Stimulated activated CD8-positive, alpha-beta memory T cell treated with anti-CD3 and anti-CD28 coated beads, Interleukin-4, amount 100 ng/mL, for 4 hours (primary cell): ENCODE measurements at places on chromosomes 13 and 19.
A peak's percentile ranks its signal among the peaks of the same experiment; 100 is the strongest.

DNA sequence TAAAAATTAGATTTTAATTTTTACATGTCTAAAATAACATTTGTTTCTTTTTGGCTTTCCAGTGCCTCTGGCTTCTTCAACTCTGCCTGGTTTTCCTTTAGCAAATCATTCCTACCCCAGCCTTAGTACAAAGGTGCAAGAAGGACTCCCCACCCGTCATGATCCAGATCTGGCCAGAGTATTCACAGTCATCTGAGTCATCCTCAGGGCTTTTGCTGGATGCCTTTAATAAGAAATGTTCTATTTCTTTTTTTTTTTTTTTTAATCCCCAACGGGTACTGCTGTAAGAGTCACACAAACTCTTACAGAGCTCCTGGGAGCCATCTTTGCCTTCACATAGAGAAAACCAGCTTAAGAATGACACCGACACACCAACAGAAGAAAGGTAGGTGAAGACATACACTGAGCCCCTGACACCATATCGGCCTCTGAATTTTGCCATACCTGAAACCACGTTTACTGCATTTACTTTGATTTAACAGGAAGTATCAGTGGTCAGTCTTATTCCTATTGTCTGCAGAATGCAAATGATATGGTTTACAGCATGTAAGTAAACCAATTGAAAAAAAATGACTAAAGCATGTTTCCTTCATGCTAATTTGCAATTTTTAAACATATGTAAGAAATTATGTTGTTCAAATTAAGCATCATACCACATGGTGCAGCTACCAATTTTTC is 184.4 kb downstream of the NALCN start:
- DNase-seq: no peak

- DNase-seq: no peak
Observed at GRCh38 chr19:15249972-15250639, 17.9 kb upstream of the EPHX3 start.

GRCh38 chr13:101522607-101523006 is 70.1 kb downstream of the ITGBL1 start:
- DNase-seq: no peak

DNA sequence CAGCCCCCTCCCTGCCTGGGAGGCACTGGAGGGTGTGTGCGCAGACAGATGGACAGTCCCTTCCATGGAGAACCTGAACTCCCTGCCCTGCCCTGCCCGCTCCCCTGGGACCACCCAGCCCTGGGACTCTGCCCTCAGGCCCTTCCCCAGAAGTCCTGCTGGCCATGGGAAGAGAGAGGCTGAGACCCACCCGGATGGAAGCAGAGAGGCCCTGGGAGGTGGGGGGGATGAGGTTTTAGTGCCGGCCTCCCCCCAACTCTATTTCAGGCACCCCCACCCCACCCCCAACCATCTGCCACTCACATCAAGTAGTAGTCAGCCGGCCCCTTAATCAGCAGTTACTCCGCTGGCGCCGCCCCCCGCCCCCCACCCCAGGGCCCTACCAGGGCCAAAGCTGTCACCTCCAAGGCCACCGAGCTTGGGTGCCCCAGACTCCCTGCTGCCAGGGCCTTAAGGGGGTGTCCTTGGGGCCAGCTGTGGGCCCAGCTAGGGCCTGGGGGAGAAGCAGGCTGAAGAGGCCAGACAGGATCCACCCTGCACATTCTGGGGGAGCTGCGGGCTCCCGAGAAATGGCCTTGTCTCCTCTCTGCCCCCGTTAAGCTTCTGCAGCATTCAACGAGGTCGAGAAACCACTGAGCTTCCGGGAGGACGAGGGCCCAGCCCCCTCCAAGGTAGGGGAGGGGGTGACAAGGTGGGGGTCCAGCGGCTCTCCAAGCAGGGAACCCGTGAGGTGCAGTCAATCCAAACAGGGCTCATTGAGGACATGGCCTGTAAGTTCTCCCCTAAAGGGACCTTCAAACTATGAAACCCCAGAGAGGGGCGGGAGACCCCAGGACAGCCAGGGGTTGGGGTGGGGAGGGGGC is 17.4 kb downstream of the NMRK2 start:
- DNase-seq: no peak

DNA sequence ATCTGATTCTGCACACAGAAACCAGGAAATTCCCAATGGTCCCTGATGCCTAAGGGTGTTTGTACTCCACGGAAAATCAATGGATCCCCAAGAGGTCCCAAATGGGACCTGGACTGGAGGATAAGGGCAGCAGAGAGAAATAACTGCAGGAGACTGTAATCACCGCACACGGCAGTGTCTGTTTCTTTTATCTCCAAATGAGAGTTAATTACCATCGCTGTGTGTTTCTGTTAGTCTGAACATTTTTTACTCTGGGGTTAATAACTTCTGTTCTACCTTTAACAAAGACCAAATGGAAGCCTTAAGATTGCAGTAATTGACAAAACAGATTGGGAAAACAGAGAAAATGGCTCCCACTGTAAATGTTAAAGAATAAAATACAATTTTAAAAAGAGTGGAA is 320.9 kb downstream of the DCLK1 start:
- DNase-seq: no peak

GRCh38 chr13:91813253-91813652 is 414.8 kb downstream of the GPC5 start:
- no peak for DNase-seq

- DNase-seq: peak; percentile 6
Observed at GRCh38 chr19:9323557-9323918, 441 bp upstream of the ZNF559 start.
